IMR-90 (cell line): ENCODE measurements at places on chromosomes 16 and 17.

GRCh38 chr17:20998571-20999043 is 44.2 kb downstream of the USP22 start:
- no peak for DNase-seq

GRCh38 chr17:81315885-81316391 is 20.8 kb upstream of the SLC38A10 start:
- DNase-seq = no peak

DNA sequence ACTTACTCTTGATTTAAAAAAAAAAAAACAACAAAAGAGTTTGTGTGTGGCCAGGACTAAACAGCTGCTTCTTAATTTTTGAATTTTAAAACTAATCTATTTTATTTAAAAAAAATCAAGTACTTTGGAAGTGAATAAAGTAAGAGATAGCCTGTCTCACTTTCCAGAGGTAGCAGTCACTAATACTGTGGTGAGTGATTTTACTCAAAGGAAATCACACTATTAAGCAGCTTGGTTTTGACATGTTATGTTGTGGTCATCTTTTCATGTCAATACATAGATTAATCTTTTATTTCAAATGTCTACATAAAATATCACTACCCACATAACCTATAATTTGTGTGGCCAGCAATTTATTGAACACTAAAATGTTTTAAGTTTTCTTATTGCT is 102.2 kb upstream of the HLF start:
- no peak for DNase-seq

DNA sequence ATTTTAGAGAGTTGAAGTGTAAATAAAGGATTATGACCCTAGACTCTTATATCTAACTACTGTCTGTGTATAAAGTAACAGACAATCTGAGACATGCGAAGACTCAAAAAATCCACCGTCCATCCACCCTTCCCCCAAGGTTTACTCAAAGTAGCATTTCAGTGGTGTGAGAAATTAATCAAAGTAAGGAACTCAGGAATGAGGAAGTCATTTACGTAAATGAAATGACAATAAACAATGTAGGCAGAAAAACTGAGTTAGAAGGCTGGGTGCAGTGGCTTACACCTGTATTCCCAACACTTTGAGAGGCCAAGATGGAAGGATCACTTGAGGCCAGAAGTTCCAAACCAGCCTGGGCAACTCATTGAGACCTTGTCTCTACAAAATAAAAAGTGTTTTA is 19.8 kb upstream of the NTN1 start:
- no peak for DNase-seq

DNA sequence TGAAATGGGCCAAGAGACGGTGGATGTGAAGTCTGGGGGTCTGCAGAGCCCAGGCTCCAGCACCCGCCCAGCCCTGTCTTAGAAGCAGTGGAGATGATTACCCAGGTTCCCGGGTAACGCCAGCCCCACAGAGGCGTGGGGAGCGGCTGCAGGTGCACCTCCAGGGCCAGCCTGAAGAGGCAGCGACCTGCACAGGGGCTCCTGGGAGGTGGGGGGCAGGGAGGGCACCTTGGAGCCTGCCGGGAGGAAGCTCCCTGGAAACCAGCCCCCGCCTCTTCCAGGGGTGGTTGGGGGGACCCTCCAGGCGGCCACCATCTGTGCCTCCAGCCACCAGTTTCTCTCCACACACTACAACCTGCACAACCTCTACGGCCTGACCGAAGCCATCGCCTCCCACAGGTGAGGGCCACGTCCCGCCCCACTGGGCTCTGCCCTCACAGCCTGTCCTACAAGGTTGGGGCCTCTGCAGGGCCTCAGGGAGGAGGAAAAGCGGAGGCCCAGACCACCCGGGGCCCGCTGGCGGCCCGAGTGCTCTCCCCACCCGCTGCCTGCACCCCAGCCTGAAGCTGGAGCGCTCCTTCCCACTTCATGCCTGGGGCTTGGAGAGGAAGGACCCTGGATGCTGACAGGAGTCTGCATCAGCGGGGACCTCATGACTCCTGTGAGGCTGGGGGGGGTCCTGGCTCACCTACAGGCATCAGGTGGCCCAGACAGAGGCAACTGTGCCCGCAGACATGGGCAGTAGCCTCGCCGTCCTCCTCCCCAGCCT is 10.5 kb downstream of the GAA start:
- DNase-seq = no peak

DNA sequence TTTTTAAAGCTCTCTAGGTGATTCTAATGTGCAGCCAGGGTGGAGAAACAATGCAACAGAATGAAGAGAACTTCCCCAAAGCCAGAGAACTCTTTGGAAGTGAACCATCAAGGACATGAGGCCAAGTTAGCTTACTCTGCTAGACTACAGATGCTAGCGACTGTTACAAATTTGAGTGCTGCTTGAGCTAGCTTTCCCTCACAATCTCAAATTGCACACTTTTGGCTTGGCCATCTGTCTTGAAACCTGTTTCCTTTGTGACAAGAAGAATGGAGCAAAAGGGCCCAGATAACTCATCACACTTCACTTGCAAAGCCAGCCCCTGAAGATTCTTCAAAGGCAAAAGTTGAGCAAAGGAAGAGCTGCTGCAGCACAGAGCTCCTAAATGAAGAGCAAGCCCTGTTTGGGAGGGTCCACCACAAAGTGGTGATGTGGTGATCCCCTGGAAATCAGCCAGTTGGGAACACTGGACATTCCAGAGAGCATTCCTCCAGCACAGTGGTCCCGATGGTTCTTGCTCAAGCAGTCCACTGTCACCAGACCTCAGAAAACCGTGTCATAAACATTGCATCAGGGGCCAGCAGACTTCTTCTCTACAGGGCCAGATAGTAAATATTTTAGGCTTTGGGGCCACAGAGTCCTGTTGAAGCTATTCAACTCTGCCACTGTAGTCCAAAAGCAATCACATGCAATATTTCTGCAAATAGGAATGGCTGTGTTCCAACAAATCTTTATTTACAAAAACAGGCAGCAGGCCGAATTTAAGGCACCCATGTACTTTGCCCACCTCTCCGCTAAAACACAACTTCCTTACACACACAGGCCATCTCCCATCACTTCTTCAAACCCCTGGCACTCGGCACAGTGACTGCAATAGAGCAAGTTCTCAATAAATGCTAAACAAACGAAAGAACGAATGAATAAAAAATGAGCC is 21.2 kb downstream of the SLC39A11 start:
- peak; percentile 29 for DNase-seq

GRCh38 chr17:29577385-29578211 is 9.1 kb downstream of the TP53I13 start:
- DNase-seq = peak; percentile 12

DNA sequence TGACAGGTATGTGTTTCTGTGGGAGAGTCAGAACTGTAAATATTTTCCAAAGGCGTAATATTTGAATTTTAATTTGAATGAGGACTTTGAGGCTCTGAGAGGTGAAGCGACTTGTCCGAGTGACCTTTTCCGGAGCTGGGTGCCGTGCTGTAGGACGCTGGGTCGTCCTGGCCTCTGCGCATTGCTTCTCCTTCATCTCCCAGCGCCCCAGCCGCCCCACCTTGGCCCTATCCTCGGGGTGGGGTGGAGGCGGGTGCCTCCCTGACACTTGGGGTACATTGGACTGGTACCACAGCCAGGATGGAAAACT is 147.8 kb downstream of the SPECC1 start:
- no peak for DNase-seq

DNA sequence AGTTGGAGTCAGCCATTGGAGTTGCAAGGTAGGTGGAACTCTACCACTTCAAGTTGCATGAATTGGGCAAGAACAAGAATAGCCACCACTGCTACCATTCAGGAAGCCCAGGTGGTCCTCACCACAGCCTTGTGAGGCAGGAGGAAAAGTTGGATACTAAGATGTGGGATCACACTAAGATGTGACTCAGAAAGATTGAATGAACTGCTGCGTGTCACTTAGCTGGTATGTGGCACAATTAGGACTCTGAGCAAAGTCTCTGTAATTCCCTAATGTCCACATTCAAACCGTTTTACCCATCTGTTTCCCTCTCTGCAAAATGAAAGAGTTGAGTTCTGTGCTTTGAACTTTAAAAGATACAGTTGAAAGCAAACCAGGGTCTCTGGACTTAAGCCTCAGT is 44.7 kb upstream of the HS3ST3A1 start:
- DNase-seq = peak; percentile 28

DNA sequence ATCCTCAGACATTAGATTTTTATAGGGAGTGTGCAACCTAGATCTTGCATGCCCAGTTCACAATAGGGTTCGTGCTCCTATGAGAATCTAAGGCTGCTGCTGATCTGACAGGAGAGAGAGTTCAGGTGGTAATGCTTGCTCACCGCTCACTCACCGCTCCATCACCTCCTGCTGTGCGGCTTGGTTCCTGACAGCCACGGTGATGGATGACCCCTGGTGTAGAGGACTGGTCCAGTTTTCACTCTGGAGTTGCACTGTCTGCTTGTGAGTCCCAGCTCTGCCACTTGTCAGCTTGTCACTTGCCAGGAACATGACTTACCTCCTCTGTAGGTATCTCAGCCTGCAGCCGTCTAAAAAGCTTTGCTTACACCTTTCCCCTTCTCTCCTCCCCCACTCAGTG is 214.6 kb downstream of the SNX29 start:
- no peak for DNase-seq

DNA sequence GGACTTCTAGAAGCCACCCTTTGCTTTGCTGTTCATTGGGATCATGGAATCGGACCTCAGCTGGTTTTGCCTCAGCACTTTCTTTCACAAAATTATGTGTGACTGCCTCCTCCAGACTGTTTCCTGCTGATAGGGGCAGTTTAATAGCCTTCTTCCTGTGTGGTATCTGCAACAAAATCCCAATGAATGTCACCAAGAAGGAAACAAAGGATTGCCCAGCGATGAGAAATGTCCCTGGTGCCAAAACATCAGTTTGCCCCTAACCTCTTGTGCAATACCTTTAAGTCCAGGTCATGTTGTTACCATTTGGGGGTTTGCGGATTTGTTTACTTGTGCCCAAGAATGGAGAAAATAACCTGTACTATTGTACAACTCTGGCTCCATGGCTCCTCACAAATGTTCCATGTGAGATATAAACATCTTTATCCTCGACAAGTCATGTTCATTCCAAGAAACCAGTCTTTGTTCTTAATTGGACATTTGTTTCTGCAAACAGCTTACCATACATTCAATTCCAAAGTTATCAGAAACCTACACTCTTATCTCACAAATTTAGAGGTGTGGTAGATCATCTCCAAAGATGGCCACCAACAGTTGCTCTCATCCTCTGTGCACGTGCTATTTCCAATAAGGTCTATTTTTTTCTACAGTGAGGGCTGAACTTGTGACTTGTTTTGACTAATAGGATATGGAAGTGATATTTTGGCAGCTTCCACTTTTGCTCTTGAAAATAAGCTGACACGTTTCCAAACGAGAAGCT is 14.8 kb downstream of the TAC4 start:
- no peak for DNase-seq

DNA sequence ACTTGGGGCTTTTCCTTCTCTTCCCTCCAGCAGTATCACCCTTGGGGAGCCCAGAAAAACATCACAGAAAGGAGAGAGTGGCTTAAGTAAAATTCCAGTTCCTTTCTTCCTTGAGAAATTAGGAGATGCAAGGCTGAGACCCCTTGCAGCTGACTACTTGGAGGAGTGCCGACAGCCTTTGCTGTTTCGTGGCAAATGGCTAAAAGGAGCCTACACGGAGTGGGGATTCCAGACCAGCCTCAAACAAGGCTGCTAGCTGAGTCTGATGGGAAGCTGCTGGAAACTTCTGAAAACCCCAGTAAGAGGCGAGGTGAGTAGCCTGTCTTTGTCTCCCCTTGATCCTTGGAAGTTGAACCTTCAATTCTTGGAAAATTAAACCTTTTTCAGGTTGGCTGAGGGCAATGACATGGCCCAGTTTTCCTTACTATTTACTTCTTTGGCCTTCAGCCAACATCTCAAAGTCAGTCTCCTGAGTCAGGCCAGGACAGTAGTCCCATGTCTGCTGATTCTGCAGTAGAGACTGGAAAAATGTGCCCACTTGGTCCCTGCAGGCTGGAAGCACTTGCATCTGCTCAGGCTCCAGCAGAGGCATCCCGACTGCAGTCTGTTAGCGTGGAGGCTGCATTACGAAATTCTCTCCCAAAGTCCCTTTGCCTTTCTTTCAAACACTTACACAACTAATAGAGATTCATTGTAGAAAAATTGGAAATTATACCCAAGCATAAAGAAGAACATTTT is 23.4 kb downstream of the SMIM36 start:
- no peak for DNase-seq

GRCh38 chr16:54805648-54806047 is 125.0 kb upstream of the IRX5 start:
- DNase-seq = no peak

GRCh38 chr17:29591146-29591736 is 1.7 kb upstream of the ANKRD13B start:
- peak; percentile 45 for DNase-seq

DNA sequence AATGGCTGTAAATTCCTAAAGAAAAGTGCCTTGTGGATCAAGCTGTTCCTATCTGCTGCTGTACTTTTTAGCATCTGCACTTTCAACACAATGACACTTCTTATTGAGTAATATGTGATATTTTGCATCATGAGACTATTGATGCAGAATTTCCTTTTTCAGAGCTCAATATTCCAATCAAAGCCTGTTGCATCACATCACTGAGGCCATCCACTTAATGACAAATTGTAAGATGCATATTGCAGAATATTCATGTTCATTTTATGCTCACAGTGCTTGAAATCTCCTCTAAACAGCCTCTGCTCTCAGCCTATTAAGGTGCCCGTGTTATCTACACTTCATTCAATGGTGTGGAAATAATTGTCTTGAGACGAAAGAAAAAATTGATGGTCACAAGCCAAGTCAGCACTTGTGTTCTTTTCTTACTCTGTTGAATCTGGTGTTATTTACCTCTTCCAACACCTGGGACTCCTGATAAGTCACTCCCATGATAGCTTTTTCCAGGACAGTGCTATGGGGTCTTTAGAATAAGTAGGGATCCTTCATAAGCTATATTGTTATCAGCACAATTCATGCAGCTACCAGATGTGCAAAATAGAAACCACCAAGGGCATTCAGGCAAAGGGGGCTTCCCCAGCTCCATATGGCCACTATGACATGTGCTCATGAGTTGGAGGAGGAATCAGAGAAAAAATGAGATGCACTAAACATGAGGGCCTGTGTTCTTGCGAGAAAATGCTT is 9.3 kb upstream of the SKAP1 start:
- no peak for DNase-seq

DNA sequence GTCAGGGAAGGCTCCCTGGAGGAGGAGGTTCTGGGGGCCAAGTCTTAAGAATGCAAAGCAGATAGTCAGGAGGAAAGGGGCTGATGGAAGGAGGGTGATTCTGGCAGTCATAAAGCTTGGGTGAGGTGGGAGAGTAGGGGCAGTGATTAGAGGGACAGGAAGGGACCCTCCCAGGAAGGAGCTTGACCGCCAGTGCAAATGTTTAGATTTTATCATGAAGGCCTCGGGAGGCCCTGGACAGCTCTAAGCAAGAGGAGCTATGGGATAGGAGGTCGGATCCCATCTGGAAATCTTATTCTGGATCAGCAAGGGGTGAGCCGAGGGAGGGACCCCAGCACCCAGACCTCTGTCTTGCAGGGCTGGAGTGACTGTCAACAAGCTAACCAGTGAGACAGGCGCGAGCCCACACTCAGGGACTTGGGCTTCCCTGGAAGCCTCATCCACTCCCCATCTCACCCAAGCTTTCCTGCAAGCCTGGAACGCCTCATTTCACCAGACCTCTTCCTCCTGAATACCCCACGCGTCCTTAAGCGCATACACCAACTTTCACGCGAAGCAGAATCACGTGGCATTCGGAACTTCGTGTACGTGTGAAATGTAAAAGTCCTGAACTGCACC is 52.0 kb upstream of the CBX4 start:
- no peak for DNase-seq

- no peak for DNase-seq
These were observed 52.4 kb upstream of the MRPS23 start for GRCh38 chr17:57902117-57902799.

- no peak for DNase-seq
These were observed 237.7 kb downstream of the CDH13 start for GRCh38 chr16:82864332-82865040.

- DNase-seq = peak; percentile 24
These were observed 6.0 kb downstream of the CPSF4L start for GRCh38 chr17:73255671-73256181.
